Muscle of leg (tissue), 16 donors: ENCODE measurements at places on chromosomes 12 and 14. TPM values are rescaled to one million over a fixed set of nuclear protein-coding genes. Genes with fewer than 3 reads are reported as not detected.

The CIDEB gene
- total RNA-seq, result 13.4 TPM

DNA sequence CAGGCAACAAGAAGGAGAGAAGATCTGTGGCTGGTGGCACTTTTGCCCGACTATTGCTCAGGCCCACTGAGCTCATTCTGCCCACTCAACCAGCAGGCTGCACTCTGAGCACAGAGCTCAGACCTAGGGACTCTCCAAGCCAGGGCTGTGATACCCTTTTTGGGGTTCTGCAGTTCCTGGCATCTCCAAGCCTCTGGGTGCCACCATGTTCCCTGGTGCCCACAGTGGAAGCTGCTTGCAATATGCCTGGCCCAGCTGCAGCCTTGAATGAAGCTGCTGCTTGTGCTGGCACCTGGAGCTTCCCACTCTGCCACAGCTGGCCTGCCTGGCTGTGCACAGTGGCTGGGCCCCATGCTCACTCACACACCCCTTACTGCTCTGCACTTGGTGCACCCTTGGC is 236.1 kb downstream of the ADGRD1 start:
- no peak for DNase-seq

- no peak for DNase-seq
Measured at GRCh38 chr12:110785240-110785639, 42.5 kb upstream of the PPP1CC start.

- no peak for DNase-seq
Measured at GRCh38 chr14:76488551-76488950, 112.6 kb downstream of the ESRRB start.

- no peak for DNase-seq
Measured at GRCh38 chr12:7351177-7351576, 47.3 kb downstream of the ACSM4 start.

DNA sequence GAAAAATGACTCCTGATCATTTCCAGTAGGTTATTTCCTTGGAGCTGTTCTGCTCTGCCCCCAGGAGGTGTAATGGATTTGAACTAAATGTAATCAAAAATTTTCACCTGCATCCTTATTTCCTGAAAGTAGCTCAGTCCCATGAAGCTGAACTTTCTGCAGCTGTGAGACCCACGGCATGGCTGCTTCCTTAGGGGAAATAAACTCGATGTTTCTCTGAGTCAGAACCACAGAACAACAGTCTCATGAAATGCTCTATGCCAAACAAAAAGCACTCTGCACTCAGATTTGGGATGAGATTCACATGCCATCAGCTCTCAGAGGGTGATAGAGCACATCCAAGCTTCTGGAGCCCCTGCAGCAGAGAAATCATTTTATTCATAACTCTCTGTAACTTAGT is 224.1 kb upstream of the PLEKHG7 start:
- DNase-seq, result no peak

GRCh38 chr12:7092229-7092985 is at the start of gene C1R:
Gene C1R, minus strand, starts transcription at chr12:7092445. Its CDS starts 57 bp downstream, at chr12:7092388.
- peak; percentile 94 for DNase-seq

- peak; percentile 97 for DNase-seq
Measured at GRCh38 chr14:97390096-97390724, 593.0 kb downstream of the VRK1 start.
